Activated CD8-positive, alpha-beta memory T cell treated with anti-CD3 and anti-CD28 coated beads for 1 hour (primary cell): ENCODE measurements at places on chromosomes 2 and 18.
A peak's percentile ranks its signal among the peaks of the same experiment; 100 is the strongest.

DNA sequence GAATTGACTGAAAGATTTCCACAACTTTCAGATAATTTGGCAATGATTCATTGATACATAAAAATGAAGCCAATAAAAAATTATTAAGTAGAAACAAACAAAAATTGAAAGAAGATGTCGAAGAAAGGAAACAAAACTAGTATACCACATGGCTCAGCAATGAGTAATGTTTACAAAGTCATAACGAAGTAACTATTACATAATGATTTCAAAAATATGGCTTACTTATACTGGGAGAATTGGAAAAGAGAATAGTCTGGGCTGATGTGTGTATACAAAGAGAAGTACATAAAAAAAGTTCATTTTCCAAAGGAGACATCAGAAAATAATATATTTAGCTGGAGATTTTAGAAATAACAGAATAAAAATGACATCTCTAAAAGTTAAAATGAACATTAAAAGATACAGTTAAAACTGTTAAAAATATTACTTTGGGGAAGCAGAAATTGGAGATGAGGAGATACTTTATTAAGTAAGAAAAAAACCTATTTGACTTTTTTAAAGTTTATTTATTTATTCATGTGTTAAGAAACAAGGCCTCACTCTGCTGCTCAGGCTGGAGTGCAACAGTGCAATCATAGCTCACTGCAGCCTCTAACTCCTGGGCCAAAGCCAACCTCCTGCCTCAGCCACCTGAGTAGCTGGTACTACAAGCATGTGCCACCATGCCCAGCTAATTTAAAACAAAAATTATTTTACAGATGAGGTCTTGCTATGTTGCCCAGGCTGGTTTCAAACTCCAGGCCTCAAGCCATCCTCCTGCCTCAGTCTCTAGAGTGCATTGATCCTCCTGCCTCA lies 409.7 kb upstream of the PIK3C3 start:
- DNase-seq, result no peak

GRCh38 chr2:39779341-39779851 lies 338 bp upstream of the THUMPD2 start:
- no peak for DNase-seq

DNA sequence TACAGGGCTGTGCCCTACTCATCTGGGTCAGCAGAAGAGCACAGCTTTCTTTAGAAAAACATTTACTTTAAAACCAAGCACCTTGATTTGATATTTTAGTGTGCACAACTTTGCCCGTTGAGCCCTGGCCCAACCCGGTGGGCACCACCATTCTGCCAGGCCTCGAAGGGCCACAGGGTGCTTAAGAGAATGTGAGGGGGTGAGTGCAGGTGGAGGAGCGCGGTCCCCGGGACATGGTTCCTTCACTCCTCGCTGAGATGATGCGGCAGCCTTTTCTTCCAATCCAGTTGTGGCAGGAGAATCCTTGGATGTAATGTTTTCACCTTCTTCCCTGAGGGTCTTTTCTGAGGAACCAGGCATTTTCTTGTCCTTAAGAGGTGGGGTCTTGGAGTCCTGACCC lies 119.0 kb downstream of the RPIA start:
- no peak for DNase-seq

DNA sequence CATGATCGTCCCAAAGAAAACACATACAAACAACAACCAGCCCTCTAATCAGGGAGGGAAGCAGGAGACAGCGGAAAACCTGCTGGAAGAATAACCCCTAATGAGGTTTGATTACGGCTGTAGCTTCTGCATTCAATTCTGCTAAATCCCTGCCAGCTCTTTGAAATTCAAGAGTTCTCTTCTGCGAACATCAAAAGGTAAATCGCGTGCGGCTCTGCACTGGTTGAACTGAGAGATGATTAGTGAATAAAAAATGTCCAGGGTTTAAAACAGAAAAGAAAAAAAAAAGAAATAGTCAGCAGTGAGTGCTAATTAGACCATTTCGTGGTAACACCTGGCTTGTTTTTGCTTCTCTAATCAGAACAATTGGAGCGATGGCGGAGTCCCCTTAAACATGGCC lies 153.0 kb upstream of the CAPN13 start:
- no peak for DNase-seq

DNA sequence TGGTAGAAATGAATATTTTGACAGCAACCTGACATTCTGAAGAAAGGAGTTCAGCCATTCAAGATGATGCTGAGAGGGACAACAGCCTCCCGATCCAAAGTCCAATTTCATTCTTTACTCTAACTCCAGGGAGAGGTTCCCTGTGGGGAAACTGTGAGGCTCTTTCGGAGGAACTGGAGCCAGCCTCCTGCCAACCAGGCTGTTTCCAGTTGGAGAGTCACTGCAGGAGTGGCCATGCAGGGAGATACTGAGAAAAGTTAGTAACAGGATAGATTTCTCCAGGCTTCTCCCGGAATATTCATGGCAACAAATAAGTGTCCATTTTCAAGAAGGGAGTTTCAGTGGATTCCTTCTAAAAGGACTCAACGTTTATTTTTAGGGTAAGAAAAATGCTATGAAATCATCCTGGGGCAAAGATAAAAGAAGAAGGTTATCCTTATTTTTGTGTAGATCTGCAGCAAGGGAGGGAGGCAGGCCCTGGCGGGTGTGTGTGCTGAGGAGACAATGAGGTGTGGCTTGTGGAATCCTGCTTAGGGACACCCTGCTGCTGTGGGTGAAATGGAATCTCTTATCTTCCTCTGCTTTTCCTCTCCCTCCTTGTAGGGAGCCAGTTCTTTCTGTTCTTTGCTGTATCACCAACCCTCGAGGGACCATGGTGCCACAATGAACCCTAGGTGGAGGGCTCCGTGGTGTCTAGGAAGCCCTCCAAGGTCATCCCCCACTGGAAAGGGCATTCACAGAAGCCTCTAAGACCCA lies 18.1 kb downstream of the KLHL14 start:
- DNase-seq, result no peak

- no peak for DNase-seq
Measured at GRCh38 chr2:24451805-24452501, 39.1 kb upstream of the NCOA1 start.

- no peak for DNase-seq
Measured at GRCh38 chr2:220946552-220946951, 625.6 kb downstream of the EPHA4 start.

- DNase-seq, result no peak
Measured at GRCh38 chr18:49738721-49739120, 74.6 kb downstream of the ACAA2 start.

DNA sequence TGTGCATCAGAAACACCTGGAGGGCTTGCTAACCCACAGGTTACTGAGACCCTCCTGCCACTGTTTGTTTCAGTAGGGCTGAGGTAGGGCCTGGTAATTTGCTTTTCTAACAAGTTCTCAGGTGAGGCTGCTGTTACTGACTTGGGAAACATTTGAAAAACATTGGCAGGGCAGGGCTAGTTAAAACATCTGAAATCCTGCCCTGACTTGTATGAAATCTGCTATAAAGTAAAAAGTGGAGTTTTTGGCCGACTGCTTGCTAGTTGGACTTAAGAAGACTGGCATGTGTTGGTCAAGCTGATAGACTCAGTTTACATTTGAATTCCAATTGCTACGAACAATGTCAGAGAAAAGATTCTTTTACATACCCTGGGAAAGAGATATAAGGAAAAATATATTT lies 111.6 kb upstream of the DLX2 start:
- DNase-seq, result no peak

GRCh38 chr2:71749671-71750101 lies 296.3 kb downstream of the DYSF start:
- DNase-seq, result no peak

- no peak for DNase-seq
Measured at GRCh38 chr2:156935616-156936015, 321.9 kb upstream of the GALNT5 start.

DNA sequence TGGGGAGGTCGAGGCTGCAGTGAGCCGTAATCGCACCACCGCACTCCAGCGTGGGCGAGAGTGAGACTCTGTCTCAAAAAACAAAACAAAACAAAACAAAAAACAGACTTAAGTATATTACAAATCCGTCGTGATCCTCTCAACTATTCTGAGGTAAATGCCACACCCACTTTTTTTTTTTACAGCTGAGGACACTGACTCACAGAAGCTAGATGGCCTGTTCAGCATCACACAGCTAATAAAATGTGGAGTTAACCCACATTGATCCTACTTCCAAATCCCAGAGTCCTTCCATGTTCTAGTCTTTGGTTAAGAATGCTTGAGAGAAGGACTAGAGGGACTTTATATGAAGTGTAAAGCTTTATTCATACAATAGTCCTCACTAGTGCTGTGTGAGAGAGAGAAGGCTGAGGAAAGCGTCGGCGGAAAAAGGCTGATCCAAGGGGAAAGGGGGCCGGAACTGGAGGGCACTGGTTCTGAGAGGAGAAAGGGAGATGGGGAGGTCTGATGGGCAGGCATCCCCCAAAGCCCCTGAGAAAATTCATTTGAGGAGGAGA lies 627 bp downstream of the RNF25 start:
- no peak for DNase-seq

DNA sequence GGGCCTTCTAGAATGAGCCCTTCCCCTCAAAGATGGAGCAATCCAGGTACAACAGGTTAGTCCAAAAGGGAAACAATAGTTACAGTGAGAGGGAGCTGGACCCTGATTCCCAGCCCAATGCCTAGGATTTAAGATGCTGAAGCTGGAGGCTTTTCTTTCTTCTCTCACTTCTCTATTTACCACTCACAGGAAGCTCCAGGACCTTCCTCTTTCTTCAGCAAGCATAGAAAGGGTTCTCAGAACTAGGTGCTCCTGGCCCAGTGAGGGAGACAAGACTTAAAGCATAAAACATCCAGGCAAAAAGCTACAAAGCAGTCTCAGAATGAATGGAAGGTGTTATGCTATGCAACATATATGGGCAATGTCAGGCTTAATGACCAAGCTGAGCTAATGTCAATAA lies 279.0 kb downstream of the SRBD1 start:
- DNase-seq, result no peak

- DNase-seq, result peak; percentile 58
Measured at GRCh38 chr2:74457549-74458131, 598 bp upstream of the WBP1 start.

- no peak for DNase-seq
Measured at GRCh38 chr18:13441736-13442135, 223.2 kb downstream of the LDLRAD4 start.

- DNase-seq, result no peak
Measured at GRCh38 chr2:83022631-83023210, 1436.4 kb downstream of the SUCLG1 start.

- no peak for DNase-seq
Measured at GRCh38 chr2:110931648-110932047, 189.1 kb upstream of the BCL2L11 start.

GRCh38 chr2:191439481-191439880 lies 194.3 kb downstream of the MYO1B start:
- DNase-seq, result no peak

- DNase-seq, result no peak
Measured at GRCh38 chr18:78526275-78526674, 453.3 kb upstream of the SALL3 start.

- no peak for DNase-seq
Measured at GRCh38 chr2:19038071-19039015, 320.1 kb downstream of the OSR1 start.

DNA sequence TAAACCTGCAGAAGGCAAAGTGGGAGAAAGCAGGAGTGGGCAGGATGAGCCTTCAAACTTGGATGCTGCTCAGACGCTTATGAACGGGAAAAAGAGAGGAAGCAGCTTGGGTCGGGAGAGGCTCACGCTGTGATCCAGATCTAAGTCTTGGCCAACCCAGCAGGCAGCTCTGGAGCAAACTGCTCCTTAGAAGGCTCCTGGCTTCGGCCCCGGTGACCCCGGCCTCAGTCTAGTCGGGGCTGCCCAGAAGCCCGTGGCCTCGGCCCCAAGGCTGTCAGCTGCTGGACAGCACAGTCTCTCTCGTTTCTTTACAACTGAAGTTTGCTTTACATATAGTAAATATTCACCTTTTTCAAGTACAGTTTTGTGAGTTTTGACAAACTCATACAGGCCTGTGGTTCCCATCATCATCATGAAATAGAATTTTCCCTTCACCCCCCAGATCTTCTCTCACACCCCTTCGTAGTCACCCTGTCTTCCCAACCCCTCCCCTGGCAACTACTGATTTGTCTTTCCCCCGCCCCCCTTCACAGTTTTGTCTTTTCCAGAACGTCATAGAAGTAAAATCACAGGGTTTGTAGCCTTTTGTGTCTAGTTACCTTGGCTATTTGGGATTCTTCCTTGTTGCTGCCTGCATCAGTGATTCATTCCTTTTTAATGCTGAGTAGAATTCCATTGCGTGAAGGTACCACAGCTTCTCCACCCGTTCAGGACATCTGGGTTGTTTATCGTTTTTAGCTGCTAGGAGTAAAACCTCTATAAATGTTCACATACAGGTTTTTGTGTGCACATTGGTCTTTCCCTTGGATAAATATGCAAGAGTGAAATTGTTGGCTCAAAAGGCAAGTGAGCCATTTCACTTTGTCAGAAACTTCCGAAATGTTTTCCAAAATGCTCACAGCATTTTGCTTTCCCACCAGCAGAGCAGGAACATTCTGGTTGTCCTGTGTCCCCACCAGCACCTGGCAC lies 35.1 kb downstream of the MYO7B start:
- DNase-seq, result no peak

DNA sequence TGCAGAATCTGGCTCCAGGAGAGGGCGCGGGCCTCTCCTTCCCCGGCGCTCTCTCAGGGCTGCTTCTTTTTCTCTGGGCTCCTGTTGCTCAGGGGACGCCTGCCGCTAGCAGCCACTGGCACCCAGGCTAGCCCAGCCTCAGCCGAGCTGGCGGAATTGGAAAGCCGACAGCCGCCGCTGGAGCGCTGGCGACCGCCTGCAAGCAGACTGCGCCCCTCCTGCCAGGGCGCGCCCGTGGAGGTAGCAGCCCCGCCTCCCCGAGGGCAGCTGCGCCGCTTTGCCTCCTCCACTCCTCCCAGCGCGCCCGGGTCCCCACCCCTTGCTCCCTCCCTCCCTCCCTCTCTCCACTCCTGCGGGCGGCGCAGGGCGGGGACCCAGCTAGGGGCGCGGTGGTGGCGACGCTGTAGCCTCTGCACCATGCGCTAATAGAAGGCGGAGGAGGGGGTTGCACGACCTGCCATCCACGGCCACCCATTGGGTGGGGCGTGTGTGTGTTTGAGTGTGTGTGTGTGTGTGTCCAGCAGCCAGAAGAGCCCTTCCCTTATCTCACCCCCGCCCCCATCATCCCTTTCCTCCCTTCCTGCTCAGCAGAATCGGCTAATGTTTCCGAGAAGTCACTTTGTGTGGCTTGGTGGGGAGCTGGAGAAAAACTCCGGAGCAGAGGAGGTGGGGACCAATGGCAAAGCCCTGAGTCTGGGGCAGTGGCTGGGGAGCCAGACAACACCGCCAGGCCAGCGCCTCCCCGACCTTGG lies at the start of gene SCN9A:
Gene SCN9A (minus strand): TSS at position 209 of the 752 bp plus-strand sequence. CDS start 64,188 bp downstream, outside the sequence.
- no peak for DNase-seq
